ENCODE measurements at places on chromosomes 1 and 21.

GRCh38 chr1:8094481-8095241 is 68.6 kb upstream of the ERRFI1 start:
- DNase-seq: peak; percentile 20

- no peak for DNase-seq
Observed at GRCh38 chr1:64530969-64531692, 61.2 kb downstream of the CACHD1 start.

GRCh38 chr1:206588492-206588891 is 23.8 kb downstream of the EIF2D start:
- no peak for DNase-seq

GRCh38 chr1:153348511-153349362 is at the start of gene PGLYRP4:
Gene PGLYRP4, minus strand, starts transcription at chr1:153348841. Its CDS starts 909 bp downstream, at chr1:153347932.
- DNase-seq: no peak

GRCh38 chr1:25442178-25442577 is 11.5 kb downstream of the MACO1 start:
- DNase-seq: no peak

- no peak for DNase-seq
Observed at GRCh38 chr1:118473825-118474224, 288.8 kb upstream of the SPAG17 start.

- DNase-seq: no peak
Observed at GRCh38 chr1:188708795-188709535, 1768.7 kb downstream of the BRINP3 start.

DNA sequence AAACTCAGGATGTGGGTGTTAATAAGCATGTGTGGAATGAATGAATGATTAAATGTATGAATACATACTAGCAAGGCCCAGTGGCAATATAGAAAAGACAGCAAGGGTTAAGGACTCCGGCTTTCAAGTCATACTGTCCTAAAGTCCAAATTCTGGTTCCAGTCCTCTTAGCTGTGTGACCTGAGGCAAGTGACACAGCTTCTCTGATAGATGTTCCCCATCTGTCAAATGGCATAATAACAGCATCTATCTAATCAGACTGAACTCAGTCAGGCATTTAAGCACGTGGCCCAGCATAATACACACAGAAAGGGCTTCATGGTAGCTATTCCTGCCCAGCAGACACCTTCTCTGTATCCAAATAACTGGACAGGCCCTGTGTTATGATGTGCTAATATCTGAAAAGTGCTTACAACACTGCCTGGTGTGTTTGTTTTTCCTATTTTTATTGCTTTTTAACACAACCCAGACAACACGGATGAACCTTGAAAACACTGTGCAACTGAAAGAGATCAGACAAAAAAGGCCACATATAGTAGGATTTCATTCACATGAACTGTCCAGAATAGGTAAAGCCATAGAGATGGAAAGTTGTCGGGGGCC is 12.4 kb downstream of the ASAP3 start:
- DNase-seq: no peak

GRCh38 chr1:5895446-5896406 is 96.5 kb downstream of the NPHP4 start:
- no peak for DNase-seq

- DNase-seq: no peak
Observed at GRCh38 chr21:18782721-18783120, 379.1 kb upstream of the TMPRSS15 start.

Data from activated CD4-positive, alpha-beta T cell treated with anti-CD3 and anti-CD28 coated beads, Interleukin-10, Interleukin-2, amounts not matched to agents 100 ng/mL and 50 ng/mL, durations not matched to agents 16 hours and 8 hours (primary cell).